ENCODE measurements at places on chromosomes 1 and 21.

GRCh38 chr1:159668739-159669138 lies 45.6 kb downstream of the CRP start:
- no peak for DNase-seq

DNA sequence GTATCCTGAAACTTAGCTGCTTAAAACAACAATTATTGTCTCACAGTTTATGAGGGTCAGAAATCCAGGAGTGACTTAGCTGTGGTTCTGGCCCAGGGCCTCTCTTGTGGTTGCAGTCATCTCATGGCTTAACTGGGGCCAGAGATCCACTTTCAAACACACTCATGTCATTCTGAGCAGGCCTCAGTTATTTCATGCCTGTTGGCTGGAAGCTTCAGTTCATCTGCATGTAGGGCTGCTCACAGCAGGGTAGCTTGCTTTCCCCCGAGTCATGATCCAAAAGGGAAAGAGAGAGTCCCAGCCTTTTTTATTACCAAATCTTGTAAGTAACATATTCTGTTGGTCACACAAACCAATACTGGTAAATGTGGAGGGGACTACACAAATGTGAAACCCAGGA lies 96.6 kb upstream of the B3GALT2 start:
- DNase-seq: no peak

GRCh38 chr1:41530411-41530810 lies 45.9 kb upstream of the EDN2 start:
- no peak for DNase-seq

GRCh38 chr1:87615491-87615890 lies 286.8 kb downstream of the LMO4 start:
- DNase-seq: no peak

DNA sequence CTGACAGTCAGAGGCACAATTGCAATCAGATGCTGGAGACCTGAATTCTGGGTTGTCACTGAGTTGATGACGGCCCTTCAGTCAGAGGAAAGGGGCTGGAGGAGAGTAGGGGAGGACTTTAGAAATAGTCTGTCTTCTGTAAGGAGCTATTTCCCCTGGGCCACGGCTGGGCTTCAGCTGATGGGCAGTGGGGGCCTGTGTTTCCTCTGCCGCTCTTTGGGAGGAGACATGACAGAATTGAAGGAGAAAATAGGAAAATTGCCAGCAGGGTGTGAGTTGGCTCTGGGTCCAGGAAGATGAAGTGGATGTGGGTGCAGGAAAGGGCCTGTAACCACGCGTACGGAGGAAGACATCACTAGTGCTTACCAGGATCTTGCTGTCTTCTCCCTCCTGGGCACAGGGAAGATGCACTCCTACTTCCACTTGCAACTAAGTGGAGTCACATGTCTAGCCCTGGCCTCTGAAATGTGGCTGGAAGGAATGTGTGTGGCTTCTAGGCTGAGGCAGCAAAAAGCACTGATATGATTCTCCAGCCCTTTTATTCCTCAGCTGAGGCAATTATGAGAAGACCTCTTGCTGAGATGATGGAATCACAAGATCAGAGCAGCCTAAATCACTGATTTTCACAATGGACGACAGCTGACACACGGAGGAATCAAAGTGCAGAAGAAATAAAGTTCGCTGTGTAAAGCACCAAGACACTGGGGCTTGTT lies 250.0 kb downstream of the GRIK3 start:
- no peak for DNase-seq

DNA sequence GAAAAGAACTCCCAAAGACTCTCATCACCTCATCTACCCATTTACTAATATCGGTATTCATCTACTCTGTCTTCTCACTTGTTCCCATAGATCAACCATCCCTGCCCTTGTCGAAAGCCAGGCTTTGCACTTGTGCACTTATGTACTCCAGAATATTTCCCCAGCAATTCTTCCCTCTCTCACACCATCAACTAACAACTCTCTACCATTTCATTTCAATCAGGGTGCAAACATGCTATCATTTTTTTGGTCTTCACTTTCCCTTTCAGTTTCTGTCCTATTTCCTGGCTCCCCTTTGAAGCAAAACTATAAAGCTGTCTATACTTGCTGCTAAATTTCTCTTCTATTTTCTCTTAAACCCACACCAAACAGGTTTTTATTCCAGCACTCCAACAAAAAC lies 6.7 kb downstream of the C1orf105 start:
- no peak for DNase-seq

GRCh38 chr21:14838400-14838799 lies 226.4 kb downstream of the NRIP1 start:
- DNase-seq: no peak

GRCh38 chr1:44819608-44820327 lies 11.4 kb downstream of the BTBD19 start:
- DNase-seq: peak; percentile 93

GRCh38 chr1:34978921-34979320 lies 6.2 kb downstream of the TMEM35B start:
- DNase-seq: no peak

- DNase-seq: no peak
These were observed 1.3 kb downstream of the EFCAB14 start for GRCh38 chr1:46717654-46718053.

- DNase-seq: no peak
These were observed 21.4 kb downstream of the MRAP start for GRCh38 chr21:32320059-32320458.

DNA sequence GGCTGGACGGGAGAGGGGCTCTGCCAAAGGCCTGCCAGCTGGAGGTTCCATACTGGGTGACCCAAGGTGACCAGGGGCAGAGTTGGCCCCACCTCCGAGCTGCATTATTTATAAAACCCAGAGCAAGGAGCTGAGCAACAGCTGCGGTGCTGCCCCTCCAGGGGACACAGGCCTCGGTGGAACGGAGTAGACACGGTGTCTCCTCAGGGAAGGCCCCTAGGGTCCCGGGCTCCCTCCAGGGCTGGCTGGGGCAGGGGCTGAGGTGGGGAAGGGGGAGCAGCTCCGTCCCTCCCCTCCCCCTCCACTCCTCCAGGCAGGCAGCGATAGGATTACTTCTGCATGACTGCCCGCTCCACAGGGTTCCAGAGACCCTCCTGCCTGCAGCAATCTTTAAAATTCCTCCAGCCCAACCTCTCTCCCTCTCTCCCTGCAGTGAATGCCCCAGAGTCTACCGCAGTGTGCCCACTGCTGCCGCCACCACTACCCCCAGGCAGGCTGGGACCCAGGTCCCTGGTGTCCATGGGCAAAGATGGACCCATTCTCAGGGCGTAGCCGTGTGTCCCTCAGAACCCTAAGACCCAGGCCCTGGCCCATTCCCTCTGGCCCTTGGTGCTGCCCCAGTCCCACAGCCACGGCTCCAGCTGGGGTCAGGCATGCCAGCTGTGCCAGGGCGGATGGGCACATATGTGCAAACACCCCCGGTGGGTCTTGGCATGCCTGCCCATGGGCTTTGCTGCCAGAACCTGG lies 10.8 kb downstream of the AHDC1 start:
- no peak for DNase-seq

DNA sequence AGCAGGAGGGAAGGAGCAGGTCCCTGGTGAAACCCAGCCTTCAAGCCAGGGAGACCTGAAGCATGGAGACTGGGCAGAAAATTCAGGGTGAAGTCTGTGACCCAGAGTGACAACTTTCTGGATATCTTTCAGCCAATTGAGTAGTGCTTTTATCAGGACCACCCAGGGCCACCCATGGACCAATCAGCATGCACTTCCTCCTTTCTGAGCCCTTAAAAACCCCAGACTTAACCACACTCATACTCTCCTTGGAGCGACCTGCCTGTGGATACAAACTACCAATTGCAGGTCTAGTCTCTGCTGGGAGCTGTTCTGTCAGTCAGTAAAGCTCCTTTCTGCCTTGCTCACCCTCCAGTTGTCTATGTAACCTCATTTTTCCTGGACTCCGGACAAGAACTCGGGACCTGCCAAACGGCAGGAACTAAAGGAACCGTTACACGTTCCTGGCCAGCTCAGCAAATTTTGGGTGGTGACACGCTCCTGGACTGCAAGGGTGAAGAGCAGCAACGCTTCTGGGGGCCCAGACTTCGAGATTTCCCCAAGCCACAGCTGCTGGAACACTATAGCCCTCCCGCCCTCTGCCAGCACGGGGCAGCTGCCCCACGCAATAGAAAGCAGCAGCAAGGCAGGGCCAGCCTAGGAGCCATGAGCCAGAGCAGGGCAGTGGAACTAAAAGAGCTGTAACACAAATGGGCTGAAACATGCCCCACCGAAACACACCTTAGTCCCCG lies 1183.4 kb downstream of the AMY1C start:
- DNase-seq: no peak

DNA sequence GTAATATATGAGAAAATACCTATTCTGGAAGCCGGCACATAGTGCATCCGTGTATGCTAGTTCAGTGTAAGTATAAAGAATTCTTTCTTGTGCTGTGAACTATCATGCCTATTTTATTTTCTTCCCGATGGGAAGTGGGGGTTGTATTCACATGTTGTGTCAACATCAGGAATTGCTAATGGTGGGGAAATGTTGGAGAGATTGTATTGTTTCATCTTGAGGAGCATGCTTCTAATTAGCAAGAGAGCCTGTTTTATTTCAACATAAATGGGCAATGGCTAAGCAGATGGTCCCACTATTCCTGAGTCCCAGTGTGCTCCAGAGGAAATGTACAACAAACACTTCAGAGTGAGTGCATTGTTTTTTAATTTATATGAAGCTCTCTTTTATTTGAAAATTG lies 485.2 kb downstream of the PLPP3 start:
- DNase-seq: no peak

DNA sequence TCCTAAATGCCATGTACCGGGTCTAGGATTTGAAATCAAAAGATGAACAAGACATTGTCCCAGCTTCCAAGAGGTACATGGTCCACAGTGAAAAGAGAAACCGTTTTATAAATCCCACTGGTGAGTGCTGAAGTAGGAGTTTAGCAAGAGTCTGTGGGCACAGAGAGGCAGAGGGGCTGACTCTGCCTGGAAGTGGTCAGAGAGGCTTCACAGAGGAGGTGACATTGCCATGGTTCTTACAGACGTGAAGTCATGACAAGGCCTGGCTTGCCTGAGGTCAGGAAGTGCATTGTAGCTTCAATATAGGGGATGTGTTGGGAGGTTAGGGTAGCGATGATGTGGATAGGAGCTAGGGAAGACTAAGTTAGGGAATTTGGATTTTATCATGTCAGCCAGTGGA lies 28.4 kb downstream of the MAPKAPK2 start:
- DNase-seq: no peak

GRCh38 chr1:18230840-18231239 lies 123.2 kb downstream of the IGSF21 start:
- no peak for DNase-seq

DNA sequence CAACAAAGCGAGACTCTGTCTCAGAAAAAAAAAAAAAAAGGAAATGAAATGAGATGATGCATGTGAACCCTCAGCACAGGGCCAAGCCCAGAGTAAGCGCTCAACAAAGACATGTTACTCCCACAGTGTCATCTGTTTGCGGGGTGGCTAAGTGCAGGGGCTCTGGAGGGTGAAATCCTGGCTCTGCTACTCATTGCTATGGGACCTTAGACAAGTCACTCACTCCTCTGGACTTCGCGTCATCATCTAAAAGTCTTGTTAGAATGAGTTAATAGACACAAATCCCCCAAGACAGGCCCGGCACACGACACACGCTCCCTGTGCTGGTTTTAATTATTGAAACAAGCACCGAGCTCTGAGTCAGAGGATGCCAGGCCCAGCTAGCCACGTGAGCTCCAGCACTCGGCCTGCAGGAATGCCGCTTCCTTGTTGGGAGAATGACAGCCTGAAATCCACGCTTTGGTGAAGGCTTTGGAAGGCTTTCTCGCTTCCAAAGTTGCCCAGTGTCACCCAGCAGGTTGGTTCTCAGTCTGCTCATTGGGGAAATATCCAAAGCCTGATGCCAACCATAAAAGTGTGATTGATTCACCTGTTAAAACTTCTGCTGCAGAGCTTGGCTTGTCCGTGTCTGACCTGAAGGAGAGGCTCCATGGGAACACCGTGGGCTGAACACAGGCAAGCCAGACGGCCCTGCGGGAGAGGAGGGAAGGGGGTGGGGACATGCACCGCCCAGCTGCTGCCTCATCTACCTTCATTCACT lies 36.7 kb upstream of the TARDBP start:
- peak; percentile 46 for DNase-seq

DNA sequence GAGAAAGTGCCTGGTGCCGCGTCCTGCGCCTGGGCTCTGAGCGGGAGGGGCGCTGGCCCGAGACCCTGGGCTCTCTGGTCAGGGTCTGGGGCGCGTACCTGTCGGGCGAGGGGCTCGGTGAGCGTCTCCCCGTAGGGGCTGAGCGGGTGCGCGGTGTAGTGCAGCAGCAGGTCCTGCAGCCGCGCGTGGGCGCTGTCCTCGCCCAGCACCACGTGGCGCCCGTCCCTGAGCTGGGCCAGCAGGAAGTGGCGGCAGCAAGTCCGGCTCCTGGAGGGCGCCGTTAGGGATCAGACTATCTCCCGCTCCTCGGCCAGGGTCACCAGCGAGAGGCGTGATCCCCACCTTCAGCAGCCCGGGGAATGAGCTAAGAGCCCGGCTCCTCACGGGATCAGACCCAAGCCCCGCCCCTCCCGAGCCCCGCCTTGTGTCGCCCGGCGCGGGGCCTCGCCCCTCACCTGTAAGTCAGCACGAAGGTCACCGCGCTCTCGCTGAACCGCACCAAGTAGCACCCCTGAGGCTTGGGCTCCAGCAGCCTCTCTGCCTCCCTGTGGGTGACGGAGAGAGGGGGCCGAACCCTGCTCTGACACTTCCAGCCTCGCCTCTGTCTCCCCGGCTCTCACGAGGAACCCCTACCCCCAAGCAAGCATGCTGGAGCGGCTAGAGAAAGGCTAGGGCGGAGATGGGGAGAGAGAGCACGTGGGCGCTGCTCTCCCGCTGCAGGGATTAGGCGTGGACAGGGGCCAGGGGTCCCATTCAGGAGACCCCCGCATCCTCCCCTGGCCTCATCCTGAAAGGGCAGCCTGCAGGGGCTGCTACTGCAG lies 2.7 kb downstream of the SH2D2A start:
- DNase-seq: no peak

GRCh38 chr21:42696501-42697040 lies 43.1 kb downstream of the PDE9A start:
- no peak for DNase-seq
